ENCODE measurements at places on chromosomes 11 and 22.

DNA sequence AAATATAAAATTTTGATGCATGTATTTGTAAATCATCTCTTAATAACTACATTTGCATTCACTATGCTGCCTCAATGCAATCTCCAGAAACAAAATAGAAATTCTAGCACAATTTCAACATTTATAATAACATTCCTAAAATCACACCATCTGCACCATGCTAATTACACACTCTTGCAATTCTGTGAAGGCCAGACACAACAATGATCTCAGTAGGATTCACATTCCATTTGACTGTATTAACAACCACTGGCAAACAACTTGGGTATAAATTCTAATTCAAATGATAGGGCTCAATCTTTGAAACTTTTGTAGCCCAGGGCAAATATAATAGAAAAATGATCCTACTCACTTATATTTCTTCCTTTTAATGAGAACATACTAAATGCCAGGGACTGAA, 25.9 kb downstream of the RAB6A start:
- no peak for DNase-seq

DNA sequence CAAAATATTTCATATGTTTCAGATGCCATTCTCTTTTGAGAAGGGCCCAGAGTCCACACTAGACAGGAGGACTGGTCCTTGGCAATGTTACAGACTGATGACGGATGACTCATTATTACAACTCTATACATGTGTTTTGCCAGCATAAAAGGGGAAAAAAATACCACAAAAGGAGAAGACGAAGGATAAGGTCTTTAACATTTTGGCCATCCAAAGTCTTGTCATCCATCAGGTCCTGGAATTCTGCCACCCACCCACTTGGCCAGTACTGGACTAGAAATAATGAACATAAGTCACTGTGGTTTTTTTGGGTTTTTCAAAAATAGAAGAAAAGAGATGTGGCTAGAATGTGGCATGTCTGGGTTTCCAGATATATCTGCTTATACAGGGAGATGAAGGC, 57.7 kb upstream of the BDNF start:
- DNase-seq: no peak

DNA sequence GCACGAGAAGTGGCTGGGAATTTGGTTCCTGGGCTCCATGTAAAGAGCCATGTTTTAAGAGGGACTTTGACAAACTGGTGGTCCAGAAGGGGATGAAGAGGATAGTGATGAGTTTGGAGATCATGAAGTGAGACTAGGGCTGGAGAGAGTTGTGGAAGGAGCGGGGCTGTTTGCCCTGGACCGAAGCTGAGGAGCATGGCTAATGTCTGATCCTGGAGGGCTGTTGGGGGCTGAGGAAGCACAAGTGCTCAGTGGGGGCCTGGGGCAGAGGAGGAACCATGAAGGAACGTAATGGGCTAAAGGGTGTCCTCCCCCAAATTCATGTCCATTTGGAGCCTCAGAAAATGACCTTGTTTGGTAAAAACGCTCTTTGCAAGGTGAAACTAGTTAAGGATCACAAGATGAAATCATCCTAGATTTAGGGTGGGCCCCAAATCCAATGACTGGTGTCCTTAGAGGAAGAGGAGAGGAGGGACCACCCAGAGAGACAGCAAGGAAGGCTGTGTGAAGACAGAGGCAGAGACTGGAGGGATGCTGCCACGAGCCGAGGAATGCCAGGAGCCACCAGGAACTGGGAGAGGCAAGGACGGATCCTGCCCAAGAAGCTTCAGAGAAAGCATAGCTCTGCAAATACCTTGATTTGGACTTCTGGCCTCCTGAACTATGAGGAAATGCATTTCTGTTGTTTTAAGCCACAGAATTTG, 107.3 kb upstream of the LMO1 start:
- DNase-seq: no peak

DNA sequence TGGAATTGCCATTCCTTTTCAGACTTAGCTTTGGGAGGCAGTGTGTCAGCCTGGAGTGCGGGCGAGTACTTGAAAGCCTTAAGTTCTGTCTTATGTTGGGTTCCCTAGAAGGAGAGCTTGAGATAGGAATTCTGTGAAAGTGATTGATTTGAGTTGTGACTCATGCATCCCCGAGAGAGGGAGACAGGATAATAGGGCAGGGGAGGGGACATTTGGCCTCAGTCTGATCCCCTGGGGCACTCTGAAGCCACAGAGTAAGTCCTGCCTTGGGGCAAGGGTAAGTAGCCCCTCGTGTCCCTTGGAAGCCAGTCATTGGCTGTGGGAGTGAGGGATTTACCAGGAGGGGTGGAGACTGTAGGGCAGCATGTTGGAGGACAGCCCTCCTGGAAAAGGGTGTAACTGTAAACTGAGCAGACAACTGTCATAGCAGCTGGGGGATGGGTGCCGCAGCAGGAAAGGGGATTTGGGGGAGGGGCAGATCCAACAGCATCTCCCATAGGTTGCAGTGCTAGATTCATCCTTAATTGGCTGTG, 44.0 kb downstream of the KIAA1671 start:
- no peak for DNase-seq

GRCh38 chr11:9753021-9753420, 89.1 kb downstream of the SWAP70 start:
- DNase-seq: no peak

DNA sequence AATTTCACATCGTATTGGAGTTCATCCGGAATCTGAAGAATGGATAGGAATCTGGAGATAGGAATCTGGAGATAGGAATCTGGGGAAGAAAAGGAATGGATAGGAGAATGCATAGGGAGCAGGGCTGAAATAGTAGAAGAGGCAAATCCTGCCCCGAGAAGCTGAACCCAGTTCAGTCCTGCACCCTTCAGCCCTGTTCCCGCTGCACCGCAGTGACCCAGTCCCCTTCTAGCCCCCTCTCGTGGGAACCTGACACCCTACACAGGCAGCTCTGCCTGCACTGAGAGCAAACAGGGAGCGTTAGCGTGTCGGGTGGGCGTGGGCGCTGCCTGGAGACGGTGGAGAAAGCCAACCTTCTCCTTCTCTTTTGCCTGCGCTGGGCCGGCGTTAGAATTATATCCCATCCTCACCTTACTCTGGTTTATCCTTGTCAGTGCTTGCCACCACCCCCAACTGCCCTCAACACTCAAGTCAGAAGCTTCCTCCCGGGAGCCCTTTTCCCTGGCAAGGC, 1.0 kb upstream of the CCKBR start:
- DNase-seq: no peak

DNA sequence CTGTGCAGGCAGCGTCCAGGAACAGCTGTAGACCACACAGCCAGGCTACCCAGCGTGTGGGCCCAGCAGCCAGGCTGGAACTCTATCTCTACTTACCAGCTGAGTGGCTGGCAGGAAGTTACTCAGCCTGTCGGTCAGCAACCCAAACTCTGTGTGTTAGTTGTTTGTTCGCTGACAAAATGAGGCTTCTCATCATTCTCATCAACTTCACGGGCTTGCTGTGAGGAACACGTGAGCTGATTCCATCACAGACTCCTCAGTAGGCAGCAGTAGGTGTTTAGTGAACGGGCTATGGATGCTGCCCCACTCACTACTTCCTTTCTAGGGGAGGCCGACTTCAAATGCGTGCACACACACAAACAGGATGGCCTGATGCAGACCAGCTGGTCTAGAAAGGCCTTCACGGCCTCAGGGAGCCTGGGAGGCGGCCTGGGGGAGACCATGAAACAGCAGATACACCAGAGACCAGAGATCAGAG, 830 bp upstream of the SPDYC start:
- no peak for DNase-seq

Data from stimulated activated CD8-positive, alpha-beta memory T cell treated with anti-CD3 and anti-CD28 coated beads, Interleukin-15, amount 100 ng/mL, for 24 hours (primary cell).